ENCODE measurements at places on chromosomes 5 and 9. TPM values are rescaled to one million over a fixed set of nuclear protein-coding genes. Genes with fewer than 3 reads are reported as not detected.

DNA sequence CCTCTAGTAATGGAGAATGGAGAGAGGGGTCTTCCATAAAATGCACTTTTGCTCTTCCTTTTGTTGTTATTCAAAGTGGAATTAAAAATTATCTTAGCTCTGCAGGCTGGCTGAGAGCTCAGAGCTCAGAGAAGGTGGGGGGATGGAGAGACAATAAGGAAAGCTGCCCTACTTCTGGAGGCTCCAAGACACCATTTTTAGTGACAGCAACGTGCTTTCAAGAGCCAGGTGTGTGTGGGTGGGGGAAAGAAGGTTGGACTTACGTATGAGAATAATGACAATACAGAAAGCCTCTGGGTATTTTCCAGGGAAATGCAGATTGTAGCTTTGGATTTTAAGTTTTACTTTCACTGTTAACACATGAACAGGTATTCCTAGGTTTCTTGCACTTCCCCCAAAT, 173.9 kb downstream of the TRPM3 start:
- no peaks in the 10 kb centered on the region for H3K27me3 ChIP-seq
- DNase-seq, result no peak
- H3K4me1 ChIP-seq, result peaks cover 2% of the 10 kb centered on the region
- no peak overlapping the region for H3K4me3 ChIP-seq

The SPATA31C1 gene
- total RNA-seq, result not detected

- no peaks in the 10 kb centered on the region for H3K36me3 ChIP-seq
- DNase-seq, result no peak
- no peak overlapping the region for H3K27ac ChIP-seq
- no peak overlapping the region for H3K4me3 ChIP-seq
- peaks cover 26% of the 10 kb centered on the region for H3K4me1 ChIP-seq
Observed at GRCh38 chr9:16824545-16825330, 45.7 kb downstream of the BNC2 start.

The SGCD gene
- total RNA-seq, result 0.04 TPM

GRCh38 chr9:125747765-125748445, 732 bp downstream of the PBX3 start:
- H3K27me3 ChIP-seq, result no peaks in the 10 kb centered on the region
- peaks cover 4% of the 10 kb centered on the region for H3K4me1 ChIP-seq
- DNase-seq, result no peak
- peak overlapping the region; percentile 88 for H3K4me3 ChIP-seq
- no peak overlapping the region for H3K27ac ChIP-seq

Measured in H1 (cell line).